ENCODE measurements at places on chromosomes 3 and 15.

- DNase-seq = no peak
These were observed 888 bp downstream of the TMOD3 start for GRCh38 chr15:51830276-51830806.

DNA sequence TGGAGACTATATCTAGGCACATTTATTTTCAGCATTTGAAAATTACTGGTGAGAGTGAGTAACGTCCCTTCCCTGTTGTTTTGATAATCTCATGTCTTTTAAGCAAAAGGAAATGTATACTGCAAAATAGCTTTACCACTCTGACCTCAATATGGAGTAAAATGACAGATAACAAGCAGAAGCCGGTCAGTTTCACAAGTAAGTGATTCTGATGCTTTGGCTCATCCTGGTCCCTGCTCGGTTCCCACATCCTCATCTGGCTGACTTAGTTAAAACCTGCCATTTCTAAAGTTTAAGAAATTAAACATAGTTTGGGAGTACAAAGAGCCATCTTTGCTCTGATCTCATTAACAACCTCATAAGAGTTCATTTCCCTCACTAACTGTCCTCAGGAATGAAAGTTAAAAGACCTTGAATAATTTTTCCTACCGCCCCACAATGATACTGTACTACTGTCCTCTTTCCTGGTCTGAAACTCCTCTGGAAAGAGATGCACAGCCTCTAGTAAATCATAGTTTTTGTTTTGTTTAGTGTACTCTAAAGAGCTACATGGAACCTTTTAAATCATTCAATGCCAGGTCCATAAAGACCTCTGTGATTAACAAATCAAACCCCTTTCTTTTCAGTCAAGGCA lies 72.3 kb upstream of the ICE2 start:
- DNase-seq = no peak

- DNase-seq = peak; percentile 36
These were observed 36.6 kb upstream of the CD47 start for GRCh38 chr3:108127301-108127988.

DNA sequence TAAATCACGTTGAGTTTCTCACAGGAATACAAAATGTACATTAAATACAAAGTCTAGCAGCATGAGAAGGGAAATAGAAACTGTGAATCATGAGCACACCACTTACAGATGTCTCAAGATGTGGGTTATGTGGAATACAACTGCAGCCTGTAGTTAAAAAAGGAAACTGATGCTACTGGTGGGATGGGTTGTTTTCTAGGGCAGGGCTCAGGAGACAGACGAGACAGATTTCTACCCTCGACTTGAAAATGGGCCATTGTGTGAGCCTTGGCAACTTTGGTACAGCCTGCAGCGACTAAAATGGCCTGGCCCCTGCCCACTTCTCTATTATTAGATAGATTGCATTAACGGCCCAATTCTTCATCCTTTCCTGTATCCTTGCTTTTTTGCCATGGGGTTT lies 293.1 kb downstream of the SUCLG2 start:
- DNase-seq = no peak

DNA sequence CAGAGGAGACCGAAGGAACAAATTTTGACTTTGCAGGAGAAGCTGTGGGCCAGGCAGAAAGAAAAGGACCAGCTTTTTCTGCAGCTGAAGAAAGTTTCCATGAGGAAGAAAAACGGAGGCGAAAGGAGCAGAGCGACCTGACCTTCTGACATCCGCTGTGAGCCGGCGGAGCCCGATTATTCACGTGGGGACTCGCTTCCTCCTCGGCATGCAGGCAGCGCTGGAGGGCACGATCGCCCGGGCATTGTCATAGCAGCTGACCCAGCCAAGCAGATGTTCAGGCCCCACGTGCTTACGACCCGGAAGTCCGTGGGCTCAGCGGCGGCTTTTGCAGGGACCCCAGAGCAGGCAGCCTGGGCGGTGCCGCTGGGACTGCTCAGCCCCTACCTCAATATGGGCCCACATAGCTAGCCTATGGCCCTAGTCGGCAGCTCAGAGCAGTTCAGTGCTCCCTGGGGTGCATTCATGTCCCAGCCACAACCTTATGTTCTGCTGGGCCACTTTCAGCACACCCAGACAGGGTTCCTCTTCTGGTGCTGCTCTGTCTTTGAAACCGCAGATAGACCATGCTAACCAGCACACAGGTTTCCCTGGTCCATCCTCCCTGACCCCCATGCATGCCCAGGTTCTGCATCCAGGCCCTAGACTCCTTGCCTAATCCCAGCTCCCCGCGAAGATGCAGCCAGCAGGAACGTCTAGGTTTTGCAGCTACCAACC lies 10.5 kb upstream of the EIF4A2 start:
- DNase-seq = peak; percentile 27

GRCh38 chr3:136712941-136713340 lies 39.2 kb downstream of the STAG1 start:
- no peak for DNase-seq

- no peak for DNase-seq
These were observed 229.1 kb downstream of the CHST2 start for GRCh38 chr3:143348486-143349327.

DNA sequence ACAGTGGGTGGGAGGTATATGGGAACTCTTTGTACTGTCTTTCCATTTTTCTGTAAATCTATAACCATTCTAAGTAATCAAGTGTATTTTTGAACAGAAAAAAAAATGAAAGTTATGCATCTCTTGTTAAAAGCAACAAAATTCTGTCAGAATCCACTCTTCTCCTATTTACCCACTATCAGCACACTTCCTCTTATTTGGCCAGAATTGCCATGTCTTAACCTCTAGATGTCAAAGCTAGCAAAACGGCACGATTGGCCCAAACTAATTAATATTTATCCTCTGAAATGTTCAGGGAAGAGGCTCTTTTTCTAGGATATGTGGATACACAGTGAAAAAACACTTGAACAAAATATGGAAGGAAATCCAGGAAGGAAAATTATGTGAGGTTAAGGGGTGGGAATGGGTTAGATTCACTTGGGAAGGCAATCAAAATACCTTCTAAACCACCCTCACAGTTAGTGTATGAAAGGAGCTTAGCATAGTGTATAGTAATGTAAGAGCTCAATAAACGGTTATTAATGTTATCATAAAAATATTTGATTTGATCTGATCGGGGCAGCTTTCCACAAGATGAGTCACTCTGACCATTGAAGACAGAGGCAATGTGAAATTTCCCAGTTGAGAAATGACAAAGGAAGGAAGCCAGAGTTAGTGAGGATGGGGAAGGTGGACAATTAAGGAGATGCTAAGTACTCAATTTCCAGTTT lies 20.1 kb upstream of the TGFBR2 start:
- no peak for DNase-seq

- no peak for DNase-seq
These were observed 41.8 kb downstream of the GRK7 start for GRCh38 chr3:141804778-141805639.

DNA sequence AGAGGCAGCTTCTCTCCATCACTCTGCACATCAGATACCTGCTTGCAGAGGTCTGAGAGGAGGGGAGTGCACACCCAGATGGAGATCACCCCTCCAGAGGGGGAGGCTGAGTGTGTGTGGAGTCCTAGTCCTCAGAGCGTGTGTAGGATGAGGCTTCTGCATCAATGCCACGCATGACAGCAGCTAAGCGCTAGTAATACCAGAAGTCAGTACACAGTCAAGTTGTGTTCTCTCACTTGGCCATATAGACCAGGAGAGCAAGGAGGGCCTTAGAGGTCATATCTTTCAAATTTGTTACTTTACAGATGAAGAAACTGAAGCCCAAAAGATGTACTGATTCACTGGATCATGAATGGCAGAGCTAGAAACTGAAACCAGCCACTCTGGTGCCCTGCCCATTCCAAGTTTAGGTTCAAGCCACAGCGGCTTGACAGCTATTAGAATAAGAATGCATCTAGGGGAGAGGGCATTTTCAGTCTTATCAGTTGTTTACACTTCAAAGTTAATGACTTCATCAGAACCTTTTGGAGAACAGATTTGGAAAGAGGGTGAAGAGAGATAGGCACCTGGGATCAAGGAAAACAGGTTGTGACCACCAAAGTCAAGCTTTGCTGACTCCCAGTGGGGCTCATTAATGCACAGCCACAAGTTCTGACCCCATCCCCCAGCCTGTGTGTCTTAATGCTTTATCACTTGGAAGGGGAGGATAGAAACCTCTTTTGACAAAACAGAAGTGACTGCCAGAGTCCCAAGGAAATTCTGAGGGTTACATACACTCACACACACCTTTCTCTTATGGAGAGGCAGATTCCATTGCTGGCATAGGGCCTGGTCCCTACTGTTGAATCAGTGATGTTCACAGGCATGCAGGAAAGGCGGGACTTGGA lies 310.3 kb downstream of the CHST2 start:
- no peak for DNase-seq

DNA sequence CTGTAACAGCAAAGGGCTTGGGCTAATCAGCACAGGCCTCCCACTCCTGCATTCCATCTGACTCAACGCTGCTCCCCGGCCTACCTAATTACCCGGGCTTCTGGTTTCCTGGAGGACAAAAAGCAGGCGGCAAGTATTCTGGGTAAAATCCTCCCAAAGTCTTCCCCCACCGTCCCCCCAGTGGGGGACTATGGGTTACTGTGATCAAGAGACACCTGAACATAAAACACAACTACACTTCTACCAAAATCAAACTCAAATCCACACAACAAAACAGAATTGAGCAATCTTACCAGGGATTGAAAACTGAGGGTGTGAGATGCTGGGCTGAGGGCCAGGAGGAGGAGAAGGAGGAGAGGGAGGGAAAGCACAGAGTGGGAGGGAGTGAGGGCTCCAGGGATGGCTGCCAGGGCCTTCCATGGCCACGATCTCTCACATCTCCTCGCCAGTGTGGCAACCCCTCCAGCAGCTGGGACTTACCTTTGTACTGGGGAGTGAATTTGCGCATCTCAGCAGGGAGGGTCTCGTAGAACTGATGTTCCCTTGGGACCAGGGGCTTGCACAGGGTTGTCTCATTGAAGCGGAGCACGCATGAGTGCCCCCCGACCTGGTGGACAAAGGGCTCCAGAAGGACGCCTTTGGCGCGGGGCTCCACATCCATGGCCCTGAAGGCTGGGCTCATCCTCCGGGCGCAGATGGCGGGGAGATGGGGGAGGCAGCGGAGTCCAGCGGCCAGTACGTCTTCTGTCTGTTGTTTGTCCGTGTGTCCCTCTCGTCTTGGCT lies 9.1 kb upstream of the NCKIPSD start:
- no peak for DNase-seq

- no peak for DNase-seq
These were observed 155.9 kb downstream of the OXSM start for GRCh38 chr3:25945836-25946235.

Measured in T-helper 17 cell (primary cell).